HS-27A (cell line): ENCODE measurements at places on chromosomes 11 and 22.

DNA sequence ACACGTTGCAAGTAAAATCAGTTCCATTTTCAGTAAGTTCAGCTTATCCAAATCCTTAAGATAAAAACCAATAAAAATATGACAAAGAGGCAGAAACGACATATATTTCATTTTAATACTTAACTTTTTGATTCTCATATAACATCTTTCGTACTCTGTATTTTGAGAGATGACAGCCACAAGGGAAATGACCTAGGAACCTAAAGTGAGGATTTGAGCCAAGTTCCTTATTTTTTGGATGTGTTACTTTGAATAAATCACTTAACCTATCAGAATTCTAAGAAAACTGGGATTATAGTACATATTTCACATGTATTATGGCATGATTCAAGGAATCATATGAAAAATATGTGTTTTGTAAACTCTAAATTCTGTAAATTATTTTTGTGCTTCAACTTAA is 143.6 kb upstream of the TRPC6 start:
- DNase-seq = no peak

DNA sequence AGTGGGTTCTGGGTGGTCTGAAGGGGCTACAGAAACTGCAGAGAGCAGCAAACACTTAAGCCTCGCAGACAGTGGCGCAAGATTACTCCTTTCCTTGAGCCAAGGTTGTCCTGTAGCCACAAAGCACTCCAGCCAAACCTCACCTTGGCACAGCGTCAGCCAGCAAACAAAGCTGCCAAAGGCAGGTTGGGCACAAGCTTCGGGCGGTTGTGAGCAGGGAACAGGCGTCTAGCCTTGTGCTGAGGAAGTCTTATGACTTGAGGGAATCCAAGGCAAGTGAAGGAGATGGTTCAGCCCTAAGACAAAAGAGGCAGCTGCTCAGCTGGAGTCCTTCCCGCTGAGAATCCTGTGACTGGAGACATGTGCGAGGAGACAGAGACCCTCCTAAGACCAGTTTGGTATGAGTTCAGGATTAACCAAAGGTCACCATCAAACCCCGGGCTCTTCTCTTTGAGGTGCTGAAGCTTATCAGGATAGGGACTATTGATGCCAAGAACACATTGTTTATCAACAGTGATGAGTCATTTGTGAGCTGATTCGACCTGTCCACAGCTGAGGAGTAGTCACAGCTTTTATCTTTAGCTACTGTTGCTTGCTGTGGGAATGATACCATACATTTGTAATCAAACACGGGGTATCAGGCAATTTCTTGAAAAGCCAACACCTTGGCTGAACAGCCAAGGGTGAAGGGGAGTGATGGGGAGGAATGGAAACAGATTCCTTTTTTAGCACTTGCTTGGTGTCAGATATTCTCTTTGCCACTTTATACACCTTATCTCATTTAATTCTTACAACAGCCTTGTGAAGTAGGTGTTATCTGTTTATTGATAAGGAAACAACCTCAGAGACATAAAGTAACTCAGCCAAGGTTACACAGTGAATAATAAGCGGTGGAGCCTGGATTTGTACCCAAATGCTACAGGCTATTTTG is 4.6 kb downstream of the ADM start:
- DNase-seq = no peak

DNA sequence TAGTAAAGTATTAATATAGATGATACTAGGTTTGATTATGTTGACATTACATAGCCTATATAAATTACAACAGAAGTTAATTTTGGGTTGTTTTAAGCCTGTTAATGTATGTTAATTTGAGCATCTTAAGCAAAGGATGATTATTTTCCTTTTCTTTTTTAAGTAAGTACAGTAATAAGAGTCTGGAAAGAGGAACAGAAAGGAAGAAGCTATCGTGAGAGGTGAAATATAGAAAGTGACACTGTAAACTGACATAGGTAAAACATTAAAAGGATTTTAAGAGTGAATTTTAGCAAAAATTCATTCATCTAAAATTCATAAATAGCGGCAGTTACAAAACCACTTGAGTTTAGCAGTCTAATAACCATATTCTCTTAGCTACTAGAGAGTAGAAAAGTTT is 45.5 kb downstream of the FAR1 start:
- no peak for DNase-seq

- DNase-seq = no peak
Observed at GRCh38 chr11:46534711-46535110, 59.1 kb downstream of the AMBRA1 start.

DNA sequence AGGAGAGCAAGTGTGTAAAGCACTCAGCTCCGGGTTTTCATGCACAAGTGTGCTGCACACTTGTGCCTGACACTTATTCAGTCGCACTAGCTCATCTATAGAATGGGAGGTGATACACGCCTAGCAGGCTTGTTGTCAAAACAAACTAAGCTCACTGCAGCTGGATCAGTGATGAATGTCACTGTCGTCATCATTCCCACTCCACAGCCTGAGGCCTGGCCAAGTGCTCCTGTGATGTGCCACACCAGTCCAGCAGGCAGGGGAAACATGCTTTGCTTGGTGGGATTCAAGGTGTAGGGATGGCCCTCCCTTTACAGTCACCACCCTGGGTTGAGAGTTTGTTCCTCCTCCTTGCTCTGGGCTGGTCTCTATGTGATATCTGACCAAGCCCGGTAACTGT is 6.8 kb downstream of the MPST start:
- DNase-seq = no peak

DNA sequence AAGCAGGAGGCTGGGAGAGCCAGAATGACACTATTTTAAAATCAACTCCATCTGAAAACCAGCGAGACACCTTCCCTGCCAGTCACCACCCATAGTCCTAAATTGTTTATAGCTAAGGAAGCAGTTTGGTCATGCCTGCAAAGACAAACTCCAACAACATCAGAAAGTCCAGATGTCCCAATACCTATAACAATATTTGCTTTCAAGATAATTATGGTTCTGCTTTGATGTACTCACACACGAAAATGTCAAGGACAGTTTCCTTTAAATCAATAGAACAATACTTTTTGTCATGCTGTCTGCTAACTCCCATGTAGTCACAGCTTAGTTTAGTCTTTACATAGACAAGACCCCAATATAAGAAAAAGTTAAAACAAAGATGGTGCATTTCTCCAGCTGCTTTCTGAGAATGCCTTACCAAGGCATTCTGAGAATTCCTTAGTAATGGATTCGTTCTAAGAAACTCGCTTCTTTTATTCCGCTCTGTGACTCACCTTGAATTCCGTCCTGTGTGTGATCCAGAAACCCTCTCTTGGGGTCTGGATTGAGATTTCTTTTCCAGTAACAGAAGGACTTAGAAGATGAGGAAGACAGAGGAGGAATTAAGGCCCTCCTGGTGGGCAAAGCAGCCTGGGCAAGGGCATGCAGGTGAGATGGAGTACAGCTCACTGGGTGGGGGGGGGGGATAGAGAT is 9.6 kb upstream of the SCGB2A2 start:
- no peak for DNase-seq

DNA sequence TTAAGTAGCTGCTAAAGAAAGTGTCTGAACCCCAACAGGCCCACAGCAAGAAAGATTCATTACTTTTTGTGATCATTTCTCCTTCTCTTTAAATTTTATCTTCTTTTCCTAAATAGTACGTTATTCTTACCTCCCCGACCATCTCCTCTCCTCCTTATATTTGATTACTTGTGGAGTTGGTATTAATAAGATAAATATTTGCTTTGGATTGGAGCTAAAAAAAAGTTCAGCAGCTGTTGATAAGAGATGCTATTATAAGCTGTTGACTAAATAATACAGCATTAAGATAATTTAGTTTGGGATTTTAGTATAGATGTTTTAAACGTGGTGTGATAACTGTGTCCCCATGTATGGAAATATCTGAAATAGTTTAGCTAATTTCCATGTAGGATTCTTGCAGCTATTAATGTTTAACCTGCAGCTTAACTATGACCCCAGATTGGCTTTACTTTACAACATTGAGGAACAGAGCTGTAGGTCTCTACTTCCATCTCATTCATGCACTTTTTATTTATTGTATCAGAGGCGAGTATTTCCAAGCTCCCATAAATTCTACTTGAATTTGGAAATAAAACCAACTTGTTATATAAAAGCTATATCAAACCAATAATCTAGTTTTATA is 37.8 kb downstream of the ZNF143 start:
- no peak for DNase-seq

GRCh38 chr11:10481560-10482349 is 26.7 kb downstream of the AMPD3 start:
- no peak for DNase-seq

DNA sequence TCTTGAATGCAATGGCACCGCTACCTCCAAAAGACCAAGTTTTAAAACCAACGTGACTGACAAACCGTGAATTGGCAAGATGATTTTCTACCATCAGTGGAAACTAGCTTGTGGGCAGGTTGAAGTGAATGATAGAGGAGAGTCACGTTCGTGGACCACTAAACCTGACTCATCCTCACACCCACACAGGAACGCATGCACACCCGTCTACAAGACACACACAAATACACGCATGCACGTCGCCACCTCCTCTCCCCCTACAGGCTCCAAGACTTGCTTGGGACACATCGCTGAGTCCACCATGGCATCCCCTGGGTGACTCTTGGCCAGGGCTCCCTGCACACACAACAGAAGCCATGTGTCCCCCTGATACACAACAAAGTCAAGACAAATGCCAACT is 14.4 kb downstream of the TMPRSS6 start:
- DNase-seq = no peak

GRCh38 chr11:65505466-65506289 is 6.8 kb downstream of the MALAT1 start:
- peak; percentile 29 for DNase-seq

GRCh38 chr22:50568626-50569025 is 5.9 kb upstream of the SYCE3 start:
- no peak for DNase-seq

DNA sequence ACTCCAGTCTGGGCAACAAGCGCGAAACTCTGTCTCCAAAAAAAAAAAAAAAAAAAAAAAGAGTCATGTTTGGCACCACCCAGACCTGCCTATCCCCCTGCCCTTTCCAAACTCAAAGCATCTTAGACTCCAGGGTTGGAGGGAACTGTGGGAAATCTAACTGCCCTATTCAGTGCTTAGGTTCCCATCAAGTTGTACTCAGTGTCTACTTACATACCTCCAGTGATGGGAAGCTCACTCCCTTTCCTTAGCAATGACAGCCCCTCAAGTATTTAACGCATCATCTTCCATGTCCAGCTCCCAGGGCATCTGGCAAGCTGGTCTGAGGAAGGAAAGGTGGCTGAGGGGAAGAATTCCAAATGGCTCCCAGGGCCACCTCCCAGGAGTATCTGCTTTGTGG is 3.0 kb downstream of the ACTN3 start:
- DNase-seq = no peak

GRCh38 chr22:23485490-23485889 is 94.6 kb downstream of the IGLL1 start:
- DNase-seq = no peak

GRCh38 chr11:70569618-70569890 is 171.2 kb downstream of the CTTN start:
- DNase-seq = no peak

DNA sequence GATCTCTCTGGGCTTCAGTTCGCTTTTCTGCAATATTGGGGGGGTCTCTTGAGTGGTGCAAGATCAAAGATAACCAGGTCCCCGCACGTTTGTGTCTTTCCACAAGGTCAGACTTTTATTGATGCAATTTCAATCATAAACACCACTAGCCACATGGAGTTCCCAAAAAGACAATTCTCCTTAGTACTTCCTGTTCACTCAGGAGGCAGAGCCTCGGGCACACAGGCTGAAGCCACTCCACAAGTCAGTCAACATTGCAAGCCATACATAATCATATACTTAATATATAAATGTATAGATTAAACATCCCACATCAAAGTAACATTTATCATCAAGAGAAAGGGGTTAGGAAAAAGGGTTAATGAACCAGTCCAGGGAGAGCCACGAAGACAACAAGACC is 12.0 kb downstream of the ST14 start:
- no peak for DNase-seq

GRCh38 chr11:5279471-5280090 is 9.8 kb upstream of the HBE1 start:
- no peak for DNase-seq

GRCh38 chr11:48129697-48130395 is 86.8 kb upstream of the OR4B1 start:
- DNase-seq = no peak

GRCh38 chr11:122983438-122984185 is 2.0 kb upstream of the BSX start:
- DNase-seq = no peak

- no peak for DNase-seq
Observed at GRCh38 chr11:9075556-9075955, 15.8 kb downstream of the SCUBE2 start.

- no peak for DNase-seq
Observed at GRCh38 chr11:21794306-21794705, 398.6 kb upstream of the ANO5 start.

DNA sequence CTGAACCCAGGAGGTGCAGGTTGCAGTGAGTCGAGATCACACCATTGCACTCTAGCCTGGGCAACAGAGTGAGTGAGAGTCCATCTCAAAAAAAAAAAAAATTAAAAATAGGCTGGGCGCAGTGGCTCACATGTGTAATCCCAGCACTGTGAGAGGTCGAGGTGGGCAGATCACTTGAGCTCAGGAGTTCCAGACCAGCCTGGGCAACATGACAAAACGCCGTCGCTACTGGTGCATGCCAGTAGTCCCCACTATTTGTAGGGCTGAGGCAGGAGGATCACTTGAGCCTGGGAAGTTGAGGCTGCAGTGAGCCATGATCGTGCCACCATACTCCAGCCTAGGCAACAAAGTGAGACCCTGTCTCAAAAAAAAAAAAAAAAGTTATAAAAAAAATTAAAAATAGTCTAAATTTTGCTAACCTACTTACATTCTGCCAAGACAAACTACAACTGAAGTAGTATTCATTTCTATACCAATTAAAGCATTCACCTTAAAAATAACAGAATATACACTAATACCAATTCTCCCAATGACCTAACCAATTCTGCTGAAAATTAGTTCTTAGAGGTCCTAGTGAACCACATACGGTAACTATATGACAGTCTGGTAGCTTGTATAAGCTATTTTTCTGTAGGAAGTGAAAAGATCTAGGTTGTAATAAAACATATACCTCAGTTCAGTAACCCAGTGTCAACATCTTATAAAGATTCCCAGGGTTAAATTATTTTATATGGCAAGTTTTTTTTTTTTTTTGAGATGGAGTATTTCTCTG is 7.1 kb downstream of the DDX6 start:
- no peak for DNase-seq

GRCh38 chr22:41966607-41967240 is 2.5 kb upstream of the SEPTIN3 start:
- DNase-seq = peak; percentile 39

- no peak for DNase-seq
Observed at GRCh38 chr11:115643549-115644270, 139.5 kb upstream of the CADM1 start.
